Left colon (tissue), 2 donors: ENCODE measurements at places on chromosomes 3 and 15. TPM values are rescaled to one million over a fixed set of nuclear protein-coding genes. Genes with fewer than 3 reads are reported as not detected.

NTRK3 gene
- total RNA-seq = 0.55 TPM

DNA sequence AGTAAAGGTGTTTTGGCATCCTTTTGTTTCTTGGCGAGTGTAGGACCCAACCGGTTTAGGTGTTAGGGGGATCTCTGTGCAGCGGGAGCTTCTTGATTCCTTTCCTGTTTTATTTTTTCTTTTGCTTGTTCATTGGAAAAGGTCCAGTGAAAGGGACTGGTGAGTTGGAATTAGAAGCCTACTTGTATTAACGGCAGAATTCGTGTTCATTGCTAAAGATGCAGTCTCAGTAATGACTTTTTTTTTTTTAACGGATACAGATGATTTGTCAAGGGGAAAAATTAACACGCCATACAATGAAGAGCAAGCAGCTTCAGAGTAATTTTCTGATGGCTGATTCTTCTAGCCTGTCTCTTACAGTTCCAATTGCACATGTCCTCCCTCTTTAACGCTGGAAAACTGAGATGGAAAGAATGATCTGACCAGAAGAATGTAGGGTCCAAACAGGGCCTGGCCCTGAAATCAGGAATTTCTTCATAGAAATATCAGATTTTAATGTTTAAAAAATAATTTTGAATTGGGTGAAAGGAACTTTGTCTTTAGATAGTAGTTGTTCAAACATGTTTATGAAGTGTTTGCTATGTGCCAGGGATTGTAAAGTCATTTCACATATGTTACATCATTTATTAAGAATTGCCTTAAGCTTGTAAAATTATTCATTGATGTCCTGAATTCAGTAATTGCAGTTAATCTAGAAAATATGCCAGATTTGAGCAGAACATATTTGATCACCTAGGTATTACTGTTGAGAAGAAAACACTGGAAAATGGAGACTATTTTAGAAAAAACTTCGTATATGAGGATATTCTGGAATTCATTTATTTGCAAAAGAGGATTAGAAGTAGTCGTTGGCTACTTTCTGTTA lies 1.4 kb downstream of the MAPK6 start:
- no peak for DNase-seq

DNA sequence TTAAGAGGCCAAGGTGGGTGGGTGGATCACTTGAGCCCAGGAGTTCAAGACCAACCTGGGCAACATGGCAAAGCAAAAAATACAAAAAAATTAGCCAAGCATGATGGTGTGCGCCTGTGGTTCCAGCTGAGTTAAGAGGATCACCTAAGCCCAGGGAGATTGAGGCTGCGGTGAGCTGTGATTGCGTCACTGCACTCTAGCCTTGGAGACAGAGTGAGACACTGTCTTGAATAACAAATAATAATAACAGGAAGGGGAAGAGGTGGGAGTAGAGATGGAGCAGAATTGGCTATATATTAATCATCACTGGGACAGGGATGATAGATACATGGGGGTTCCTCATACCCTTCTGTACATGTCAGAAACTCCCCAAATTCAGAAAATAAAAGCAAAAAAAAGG lies 23.8 kb upstream of the NMB start:
- DNase-seq = no peak

DNA sequence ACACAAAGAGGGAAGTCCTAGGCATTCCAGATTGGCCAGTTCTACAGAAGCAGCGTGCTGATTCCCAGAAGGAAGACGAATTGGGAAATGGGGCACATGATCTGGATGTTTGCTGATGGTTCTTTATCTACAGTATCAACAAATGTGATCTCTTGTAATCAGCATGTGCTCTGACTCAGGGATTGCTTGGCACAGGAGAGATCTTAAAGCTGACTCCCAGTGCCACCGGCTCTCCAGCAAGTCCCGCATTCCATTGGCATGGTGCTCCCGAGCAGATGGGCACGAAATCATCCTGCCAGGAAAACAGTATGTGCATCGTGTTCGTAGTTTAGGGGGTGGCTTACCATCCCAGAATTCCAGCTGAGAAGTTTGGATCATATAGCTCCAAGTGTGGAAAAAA lies 259.9 kb upstream of the NR2F2 start:
- DNase-seq = no peak

DNA sequence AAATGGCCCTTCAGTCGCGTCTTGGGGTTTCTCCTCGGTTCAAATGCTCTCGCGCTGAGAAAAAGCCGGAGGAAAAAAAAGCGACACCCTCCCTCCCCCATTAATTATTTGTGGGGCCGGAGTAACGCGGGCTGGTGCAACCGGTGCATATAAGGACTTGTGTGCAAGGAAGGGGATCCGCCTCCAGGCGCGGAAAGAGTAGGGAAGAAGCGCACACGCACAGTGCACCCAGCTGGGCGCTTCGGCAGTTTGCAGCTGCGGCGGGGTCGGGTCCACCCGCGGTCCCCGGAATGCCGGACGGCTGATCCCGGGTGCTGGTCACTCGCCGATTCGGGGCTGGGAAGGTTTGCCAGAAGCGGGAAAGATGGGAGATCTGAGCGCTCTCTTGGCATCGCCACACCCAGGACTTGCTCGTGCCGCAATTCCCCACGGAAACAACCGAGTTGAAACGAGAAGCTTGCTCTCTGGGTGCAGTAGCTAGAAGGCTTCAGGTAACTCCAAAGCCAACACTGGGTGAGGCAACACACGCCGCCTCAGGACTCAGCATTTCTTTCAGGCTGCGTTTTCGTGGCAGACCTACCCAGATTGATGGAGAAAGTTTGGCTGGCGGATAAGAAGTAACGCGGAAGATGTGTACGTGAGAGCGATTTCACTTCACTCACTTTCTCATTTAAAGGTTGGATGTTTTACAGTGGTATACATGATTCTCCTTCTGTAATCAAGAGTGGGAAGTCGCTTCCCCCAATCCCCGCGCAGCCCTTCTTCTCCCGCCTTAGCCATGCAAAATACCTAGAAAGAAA lies 720 bp upstream of the TNIK start:
- DNase-seq = peak; percentile 76

GRK7 gene
- not detected for total RNA-seq

DNA sequence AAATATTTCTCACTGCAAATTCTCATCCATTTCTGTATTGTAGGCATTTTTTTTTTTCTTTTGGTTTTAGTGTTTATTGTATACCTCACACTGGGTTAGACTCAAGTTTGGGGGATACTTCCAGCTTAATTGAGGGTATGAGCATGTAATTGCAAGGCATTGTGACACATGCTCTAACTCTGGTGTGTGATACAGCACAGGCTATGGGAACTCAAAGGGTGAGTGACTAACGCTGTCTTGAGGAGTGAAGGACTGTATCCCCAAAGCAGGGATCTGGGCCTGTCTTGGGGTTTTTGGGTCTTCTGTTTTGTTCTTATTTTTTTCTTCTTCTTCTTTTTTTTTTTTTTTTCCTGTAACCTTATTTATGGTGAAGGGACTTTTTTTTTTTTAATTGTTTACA lies 26.9 kb downstream of the MAP2K1 start:
- no peak for DNase-seq

DNA sequence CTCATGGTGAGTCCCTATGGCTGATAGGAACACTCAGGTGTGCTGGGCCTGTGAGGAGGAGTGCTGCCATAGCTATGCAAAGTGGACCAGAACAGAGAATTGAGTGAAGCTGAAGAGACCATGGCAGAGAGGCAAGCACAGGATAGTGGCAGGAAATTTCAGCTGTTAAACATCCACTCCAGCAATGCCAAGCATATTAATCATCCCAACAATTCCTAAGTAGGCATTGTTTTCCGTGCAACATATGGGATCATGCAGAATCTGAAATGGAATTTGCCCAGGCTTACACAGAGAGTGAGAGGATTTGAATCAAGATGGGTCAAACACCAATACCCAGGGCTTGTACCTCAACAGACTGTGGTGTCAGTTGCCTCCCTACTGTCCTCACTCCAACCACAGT lies 582.6 kb upstream of the UBE2E2 start:
- no peak for DNase-seq

GRCh38 chr3:38556640-38557358 lies 60.7 kb downstream of the EXOG start:
- no peak for DNase-seq

SYNPR gene
- total RNA-seq = 0.15 TPM

GRCh38 chr3:182438398-182438797 lies 354.9 kb upstream of the ATP11B start:
- no peak for DNase-seq

DNA sequence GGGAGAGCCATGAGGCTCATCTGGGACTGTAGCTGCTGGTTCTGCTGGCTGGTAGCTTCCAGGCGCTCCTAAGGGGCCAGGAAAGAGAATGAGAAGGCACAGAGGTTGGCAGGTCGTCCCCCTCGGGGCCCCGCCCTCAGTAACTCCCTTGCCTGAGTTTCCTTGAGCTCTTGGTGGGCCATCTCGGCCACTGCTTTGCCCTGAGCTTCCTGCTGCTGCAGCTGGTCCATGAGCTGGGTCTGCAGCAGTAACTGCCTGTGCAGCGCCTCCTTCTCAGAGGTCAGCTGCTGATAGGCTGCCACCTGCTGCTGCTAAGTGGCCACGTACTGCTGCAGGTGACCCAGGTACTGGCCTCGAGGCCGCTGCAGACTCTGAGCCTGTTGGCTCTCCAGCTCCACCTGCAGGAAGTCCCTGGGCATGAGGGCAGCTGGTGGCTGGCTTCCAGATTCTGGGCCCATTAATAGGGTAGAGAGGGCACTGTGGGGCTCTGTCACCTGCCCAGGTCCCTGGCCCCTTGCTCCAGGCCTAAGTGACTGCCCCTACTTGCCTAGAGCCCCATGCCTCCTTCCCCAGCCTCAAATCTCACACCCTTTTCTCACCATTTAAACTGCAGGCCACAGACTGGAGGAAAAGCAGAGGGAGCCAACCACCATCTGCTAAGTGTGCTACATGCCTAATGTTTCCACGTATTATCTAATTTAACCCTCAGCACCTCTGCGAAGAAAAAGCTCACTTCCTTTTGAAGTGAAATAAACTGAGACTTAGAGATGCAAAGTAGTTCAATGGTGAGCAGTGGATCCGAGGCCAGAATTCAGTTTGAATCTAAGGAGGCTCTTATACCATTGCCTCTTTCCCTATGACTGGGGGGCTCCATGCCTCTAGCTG lies 10.8 kb upstream of the VPS33B start:
- peak; percentile 84 for DNase-seq
